ENCODE measurements at places on chromosomes 12 and 14.

DNA sequence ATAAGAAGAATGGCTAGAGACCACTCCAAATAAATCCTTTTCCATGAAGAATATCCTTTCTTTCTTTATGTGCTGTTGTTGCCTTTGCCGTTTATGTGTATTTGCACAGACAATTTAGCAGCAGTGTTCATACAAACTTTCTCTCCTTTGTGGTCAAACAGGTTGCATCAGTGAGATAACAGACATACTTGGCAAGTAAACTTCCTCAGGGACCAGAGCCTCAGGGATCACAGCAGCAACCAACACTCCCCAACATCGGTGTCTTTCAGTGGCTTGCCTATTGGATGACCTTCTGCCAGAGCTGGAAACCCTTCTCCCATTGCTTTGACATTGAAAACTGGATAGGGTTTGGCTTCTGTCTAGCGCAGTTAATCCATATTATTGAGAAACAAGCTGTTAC lies 252.2 kb downstream of the BTG1 start:
- DNase-seq: no peak

DNA sequence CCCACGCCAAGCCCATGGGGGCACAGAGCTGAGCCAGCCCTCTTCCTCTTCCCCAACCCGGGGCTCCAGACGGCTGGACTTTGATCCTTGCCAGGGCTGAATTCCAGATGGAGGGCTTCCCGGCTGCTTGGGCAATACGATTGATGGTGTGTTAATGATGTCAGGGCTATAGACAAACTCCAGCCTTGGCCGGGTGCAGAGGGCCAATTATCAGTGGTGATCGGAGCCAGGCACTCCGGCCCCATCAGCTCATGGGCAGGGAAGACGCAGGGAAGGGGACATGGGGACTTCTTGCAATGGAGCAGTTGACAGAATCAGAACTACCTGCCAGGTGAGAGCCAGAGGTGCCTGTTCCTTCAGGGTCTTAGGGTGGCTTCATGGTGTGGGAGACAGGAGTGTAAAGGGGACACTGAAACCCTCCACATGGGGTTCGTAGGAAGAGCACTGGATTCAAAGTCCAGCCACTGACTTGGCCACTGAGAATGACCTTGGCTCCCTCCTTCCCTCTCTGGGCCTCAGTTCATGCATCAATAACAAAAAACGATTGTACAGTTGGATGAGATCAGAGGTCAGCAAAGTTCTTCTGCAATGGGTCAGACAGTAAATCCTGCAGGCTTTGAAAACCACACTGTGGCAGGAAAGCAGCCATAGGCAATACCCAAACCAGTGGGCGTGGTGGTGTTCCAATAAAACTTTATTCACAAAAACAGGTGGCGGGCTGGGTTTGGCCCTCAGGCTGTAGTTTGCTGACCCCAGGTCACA lies 333.7 kb downstream of the MED13L start:
- DNase-seq: no peak

DNA sequence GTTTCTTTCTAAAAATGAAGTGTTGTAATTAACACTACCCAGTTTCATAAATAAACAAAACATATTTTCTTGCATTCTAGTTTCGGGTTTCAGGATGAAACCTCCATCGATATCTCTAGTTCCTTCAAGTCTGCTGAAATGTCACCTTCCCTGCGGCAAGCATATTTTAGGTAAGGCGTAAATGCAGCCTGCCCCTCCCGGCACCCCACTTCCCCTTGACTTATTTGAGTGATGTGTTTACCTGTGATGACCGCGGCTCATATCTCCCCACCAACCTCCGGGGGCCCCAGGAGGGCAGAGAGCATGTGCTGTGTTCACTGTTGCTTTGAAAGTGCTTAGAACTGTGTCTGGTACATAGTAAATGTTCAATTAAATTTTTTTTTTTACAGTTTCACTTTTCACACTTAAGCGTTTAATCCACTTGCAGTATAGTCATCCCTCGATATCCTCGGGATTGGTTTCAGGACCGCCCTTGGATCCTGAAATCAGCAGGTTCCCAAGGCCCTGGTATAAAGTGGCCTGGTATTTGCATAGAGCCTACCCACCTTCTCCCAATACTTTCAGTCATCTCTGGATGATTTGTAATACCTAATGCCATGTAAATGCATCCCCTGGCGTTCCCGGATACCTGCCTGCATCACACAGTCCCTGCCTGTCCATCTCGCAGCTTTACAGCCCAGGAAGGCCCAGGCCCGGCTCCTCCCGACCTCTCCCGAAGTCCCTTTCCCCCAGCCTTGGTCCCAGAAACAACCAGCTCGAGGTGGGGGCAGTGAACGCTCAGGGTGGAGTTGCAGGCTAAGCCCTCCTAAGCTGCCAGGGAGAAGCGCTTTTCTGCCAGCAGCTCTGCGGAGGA lies 40.2 kb upstream of the FBRSL1 start:
- DNase-seq: no peak

DNA sequence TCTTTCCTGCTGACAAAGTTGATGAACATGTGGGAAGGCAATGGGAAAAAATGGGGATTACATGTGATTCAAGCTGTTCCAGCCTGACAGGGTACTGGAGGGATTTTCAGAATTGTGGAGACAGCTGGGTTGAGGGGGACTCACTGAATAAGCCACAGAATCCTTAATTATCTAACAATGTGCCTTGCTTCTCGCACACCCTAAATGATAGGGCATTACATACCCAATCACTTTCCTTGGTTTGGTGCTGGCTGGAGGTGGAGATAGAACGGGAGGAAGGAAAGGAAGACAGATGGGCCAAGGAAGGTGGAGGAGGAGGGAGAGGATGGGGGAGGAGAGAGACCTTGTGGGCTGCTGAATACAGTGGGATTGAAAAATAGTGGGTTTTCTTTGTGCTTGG lies 20.7 kb downstream of the PELI2 start:
- no peak for DNase-seq

DNA sequence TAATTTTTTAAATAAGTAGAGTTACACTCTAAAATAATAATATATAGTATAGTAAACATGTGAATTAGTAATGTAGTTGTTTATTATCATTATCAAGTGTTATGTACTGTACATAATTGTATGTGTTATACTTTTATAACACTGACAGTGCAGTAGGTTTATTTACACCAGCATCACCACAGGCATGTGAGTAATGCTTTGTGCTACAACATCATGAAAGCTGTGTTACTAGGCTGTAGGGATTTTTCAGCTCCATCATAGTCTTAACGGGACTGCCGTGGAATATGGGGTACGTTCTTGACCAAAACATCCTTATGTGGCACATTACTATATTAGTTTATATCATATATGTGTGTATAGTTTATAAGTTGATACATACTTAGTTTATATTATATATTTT lies 8.6 kb downstream of the FNTB start:
- no peak for DNase-seq

- DNase-seq: no peak
Measured at GRCh38 chr12:94762259-94762942, 112.0 kb upstream of the TMCC3 start.

DNA sequence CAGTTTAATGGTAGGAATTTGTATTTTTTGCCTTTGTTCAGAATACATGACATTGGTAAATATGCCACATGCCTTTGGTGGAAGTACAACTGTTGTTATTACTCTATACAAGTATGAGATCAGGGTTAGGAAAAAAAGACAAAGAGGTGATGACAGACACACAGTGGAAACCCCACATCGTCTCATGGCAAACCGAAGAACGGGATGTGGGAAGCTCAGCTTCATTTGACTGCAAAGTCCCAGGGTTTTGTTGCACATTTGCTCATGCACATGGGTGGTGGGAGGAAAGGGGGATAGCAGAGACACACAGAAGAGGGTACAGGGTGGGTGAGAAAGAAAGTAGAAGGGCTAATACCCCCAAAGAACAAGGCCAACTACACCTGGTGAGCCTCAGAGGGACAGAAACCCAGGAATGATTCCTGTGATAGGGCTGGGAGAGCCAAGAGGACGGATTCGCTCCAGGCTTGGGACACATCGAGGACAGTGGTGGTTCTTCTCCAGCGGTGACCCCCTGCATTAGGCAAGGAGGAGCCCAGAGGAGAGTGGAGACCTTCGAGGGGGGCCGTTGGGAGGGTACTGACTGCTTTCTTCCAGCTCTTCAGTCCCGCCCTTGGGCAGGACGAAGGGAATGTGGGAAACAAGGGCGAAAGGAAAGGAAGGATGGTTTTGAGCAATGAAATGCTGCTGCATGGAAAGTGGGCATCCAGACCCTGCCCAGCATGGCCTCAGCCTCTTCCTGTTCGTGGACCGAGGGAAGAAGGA lies 8.1 kb downstream of the VAMP1 start:
- no peak for DNase-seq

DNA sequence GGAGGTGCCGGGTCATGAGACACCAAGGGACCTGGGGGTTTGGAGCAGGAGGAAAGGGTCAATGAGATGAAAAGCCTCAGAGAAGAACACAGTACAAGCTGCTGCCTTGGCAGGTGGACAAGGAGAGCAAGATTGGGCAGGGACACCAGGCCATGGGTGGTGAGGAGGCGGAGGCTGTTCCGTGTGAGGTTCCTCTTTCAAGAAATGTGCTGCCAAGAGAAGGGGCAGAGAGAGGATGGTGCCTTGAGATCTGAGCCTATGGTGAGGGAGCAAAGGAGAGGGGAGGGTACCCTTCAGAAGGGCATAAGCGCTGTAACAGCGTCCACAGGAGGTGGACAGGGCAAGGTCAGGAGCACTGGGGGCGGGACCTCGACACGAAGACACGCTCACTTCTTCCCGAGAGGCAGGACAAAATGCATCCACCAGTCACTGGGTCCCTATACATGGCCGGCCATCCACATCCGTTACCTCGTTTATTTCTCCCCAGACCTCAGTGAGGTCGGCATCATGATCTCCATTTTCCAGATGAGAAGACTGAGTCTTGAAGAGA lies 100.2 kb downstream of the B4GALNT3 start:
- DNase-seq: no peak

DNA sequence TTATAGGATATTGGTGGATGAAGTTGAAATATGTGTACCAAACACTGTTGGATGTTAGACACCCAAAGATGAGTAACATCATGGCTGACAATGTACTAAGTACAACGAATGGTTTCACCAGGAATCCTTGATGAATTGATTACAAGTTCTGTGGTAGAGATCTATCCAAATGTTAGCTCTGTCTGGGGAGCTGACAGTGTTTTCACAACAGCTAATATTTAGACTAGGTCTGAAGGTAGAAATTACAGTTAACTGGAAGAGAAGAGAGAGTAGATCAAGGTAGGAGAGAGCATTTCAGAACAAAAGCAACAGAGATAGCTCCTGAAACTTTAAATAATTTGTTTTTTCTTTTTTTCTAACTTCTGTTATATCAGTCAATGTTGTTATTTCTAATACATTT lies 44.9 kb downstream of the DERA start:
- no peak for DNase-seq

DNA sequence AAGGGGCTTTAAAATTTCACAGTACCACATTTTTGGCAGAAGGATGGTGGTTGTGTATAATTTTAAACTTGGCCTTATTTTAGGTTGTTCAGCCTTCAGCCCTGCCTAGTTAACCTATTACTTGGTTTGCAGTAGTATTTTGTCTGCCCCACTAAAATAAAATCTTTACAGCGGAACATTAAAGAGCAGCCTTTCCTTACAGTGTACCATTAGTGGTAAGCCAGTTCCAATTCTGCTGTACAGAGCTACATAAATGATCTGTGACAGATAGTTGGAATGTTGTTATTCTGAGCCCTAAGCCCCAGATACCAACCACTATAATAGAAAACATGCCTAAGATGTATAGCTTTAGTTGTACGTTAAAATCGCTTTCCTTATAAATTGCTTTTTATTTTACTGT lies 56.2 kb downstream of the SLC38A6 start:
- DNase-seq: no peak

GRCh38 chr14:39991041-39991440 lies 558.8 kb upstream of the FBXO33 start:
- no peak for DNase-seq

GRCh38 chr14:59776468-59776867 lies 94.1 kb downstream of the RTN1 start:
- no peak for DNase-seq

DNA sequence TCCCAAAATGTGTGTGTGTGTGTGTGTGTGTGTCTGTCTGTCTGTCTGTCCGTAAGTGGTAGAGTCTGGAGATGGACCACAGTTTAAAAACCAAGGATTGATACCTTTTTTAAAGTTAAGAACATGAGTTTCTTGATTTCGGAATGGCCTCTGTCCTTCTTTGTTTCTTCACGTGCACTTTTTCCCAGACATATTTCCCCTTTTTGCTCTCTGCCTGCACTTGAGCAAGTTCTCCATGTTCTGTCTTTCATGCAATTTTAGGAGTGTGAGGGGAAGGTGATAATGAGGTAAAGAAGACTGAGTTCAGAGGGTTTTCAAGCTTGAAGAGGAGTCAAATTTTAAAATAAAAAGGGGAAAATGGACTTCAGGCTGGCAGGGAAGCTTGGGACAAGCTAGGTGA lies 12.7 kb downstream of the OLR1 start:
- DNase-seq: no peak

- peak; percentile 35 for DNase-seq
Measured at GRCh38 chr14:95533391-95533821, 1.4 kb upstream of the GLRX5 start.

GRCh38 chr14:75910048-75910447 lies 71.7 kb downstream of the TGFB3 start:
- peak; percentile 59 for DNase-seq

DNA sequence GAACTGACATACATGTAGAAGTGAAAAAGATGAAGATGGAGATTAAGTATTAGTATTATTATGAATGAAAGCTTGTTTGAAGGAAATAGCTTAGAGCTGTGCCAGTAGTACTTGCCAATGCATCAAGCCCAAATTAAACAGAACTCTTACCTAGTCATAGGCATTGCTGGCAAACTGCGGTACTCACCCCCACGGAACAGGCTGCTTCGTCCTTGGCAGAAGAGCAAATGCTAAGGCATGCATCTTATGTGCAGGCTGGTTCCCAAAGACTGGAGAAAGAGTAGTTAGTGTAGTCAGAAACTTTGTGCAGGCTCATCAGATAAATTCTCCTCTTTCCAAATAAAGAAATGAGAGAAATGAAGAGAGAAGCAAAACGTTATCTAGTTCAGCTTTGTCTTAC lies 134.8 kb downstream of the CCDC59 start:
- no peak for DNase-seq

GRCh38 chr12:26833743-26834490 lies 923 bp upstream of the ITPR2 start:
- DNase-seq: no peak
